ENCODE measurements at places on chromosomes 11 and 22.

GRCh38 chr11:120340529-120340928, 4.3 kb downstream of the ARHGEF12 start:
- no peak for DNase-seq

GRCh38 chr11:88744140-88744539, 321.6 kb downstream of the GRM5 start:
- DNase-seq: no peak

DNA sequence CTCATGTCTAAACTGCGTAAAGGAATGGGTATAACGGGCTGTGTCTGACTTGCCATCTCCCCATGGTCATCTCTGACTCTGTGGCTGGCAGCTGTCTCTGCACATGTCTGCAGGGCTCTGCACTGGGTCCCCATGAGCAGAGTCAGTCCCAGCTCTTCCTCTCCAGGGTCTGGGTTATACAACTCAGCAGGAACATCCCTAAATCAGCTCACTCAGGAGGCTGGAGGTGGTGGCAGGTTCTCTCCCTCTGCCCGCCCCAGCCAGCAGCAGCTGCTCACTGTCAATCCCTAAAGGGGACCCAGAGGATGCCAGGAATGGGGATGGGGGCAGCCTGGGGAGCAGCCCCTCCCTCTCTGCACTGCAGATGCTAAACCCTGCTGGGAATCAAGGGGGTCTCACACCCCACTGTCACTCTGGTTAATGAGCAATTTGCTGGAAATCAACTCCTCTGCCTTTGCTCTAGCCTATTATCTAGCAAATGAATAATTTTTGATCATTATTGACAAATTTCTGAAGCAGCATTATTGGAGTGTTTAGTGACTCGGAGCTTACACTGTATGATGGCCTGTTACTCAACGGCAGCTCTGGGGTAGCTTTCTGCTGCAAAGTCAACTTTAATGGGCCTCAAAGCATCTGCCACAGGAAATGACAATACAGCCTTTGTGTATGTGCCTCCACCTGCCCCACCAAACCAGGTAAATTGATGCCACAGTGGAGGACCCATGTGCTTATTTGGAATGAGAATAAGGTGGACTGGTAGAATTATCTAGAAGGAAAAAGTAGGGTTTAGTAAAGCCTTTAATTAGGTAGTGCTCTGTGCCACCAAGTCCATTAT, 55.7 kb upstream of the SHANK2 start:
- DNase-seq: no peak

GRCh38 chr11:3817181-3817800, 8.9 kb downstream of the PGAP2 start:
- DNase-seq: no peak

DNA sequence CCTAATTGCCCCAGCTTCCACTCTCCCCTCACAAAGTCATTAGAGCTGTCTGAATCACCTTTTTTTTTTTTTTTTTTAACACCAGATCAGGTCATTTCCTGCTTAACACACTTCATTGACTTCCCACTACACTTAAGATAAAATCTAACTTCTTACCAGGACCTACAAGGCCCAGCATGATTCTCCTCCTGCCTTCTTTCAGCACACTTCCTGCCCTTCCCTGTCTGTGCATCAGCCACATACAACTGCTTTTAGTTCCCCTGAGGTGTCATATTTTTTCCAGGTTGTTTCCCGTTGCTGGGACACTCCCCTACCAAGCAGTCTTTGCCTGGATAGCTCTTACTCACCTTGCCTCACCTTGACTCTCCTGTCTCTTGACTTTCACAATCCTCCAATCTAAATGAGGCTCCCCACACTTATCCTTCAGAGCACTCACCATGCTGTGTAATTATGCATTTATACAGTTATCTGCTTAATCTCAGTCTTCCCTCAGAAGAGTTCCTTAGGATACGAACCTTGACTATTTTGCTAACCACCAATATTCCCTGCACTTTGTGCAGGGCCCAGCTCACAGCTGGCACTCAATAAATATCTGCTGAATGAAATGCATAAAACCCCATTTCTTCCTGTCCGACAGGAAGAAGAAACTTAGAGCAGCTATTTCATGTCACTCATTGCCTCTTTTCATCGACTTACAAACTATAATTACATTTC, 96.6 kb upstream of the AKIP1 start:
- no peak for DNase-seq

DNA sequence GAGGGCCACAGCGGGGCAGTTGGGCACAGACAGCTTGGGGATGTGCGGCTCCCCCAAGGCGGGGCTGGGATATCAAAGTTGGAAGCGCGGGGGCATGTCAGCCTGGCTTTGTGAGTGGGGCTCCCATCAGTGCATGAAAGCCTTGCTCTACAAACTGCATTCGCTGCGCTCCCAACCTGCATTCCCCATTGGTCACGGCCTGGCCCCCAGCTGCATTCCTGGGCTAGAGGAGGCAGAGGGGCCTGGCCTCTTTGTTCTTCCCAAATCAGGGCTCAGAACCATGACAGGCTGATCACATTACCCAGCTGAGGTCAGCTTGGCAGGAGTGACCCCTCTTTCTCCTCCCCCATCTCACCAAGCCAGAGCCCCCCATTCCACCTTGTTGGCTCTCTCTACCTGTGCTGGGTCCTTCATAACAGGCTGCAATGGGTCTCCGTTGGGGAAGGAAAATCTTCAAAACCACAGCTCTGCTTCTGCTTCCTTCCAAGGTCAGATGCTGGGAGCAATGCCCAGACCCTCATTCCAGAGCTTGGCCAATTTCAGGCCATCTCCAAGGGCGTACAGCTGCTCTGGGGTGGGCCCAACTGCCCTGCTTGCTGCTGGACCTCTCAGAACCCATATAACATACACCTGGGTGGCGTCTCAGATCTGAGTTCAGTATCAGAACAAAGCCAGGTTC, 38.7 kb upstream of the CDON start:
- no peak for DNase-seq

DNA sequence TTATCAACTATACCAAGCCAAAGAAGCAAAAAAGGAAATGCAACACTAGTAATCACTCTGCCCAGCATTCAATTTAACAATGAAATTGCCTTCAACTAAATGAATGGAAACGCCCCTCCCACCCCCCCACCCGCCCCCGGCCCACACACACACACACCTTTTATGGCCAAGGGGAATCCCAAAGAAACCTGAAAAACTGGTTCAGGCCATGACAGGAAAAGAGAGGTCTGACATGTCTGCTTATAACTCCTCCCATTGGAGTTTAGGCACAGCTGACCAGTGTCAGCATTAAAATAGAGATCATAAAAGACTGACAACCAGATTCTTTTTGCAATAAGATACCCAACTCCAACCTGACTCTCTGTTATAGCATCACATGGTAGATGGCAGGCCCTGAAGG, 42.6 kb downstream of the ACER3 start:
- DNase-seq: no peak

DNA sequence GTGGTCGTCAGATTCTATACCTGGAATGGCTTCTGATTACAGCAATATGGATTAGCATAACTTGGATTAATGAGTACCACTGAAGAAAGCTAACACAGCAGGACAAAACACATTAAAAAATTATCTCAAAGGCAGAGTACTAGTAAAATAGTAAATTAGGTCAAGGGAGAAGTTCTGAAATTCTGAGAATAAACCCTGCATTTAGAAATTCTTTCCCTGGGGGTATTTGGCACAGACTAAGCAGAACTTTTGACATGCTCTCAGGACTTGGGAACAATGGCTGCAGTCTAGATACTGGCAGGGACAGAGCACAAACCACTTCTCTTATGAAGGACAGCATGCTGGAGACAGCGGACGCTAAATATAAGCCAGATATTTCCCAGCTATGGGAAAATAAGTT, 85.6 kb upstream of the GRIA4 start:
- DNase-seq: no peak

- no peak for DNase-seq
Observed at GRCh38 chr11:100978442-100978841, 151.2 kb downstream of the PGR start.

- DNase-seq: no peak
Observed at GRCh38 chr11:95451682-95452081, 220.7 kb upstream of the SESN3 start.

- no peak for DNase-seq
Observed at GRCh38 chr11:96051820-96052219, 127.9 kb upstream of the MTMR2 start.

GRCh38 chr11:47587039-47587716, 700 bp downstream of the FAM180B start:
- DNase-seq: no peak
